ENCODE measurements at places on chromosomes 4 and X. TPM values are rescaled to one million over a fixed set of nuclear protein-coding genes. Genes with fewer than 3 reads are reported as not detected.

DNA sequence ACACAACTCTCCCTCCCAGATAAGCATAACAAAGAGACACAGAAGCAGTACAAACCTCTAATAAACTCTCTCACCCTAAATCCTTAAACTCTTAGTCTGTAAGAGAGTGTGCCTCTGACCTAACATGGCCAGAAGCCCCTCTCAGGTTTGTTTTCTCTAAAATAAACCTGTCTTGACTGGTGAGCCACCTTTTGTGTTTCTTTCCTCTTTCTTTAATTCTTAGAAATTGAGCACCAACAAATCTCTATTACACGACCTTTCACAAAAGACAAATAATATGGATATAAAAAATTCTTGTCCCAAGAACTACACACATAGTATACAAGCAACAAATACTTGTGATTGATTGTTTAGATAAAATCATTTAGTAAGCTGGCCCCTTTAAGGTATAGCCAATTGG is 573.7 kb downstream of the EPHA5 start:
- no peak overlapping the region for H3K27ac ChIP-seq
- no peak overlapping the region for H3K4me3 ChIP-seq
- no peaks in the 10 kb centered on the region for H3K27me3 ChIP-seq
- no peaks in the 10 kb centered on the region for H3K4me1 ChIP-seq

GRCh38 chr4:185254434-185254833 is 45.0 kb downstream of the SNX25 start:
- H3K4me3 ChIP-seq = no peak overlapping the region
- H3K4me1 ChIP-seq = no peaks in the 10 kb centered on the region
- H3K27me3 ChIP-seq = no peaks in the 10 kb centered on the region
- no peak for DNase-seq
- no peak overlapping the region for H3K27ac ChIP-seq
- H3K36me3 ChIP-seq = no peaks in the 10 kb centered on the region

FREM3 gene
- not detected for total RNA-seq

- no peaks in the 10 kb centered on the region for H3K36me3 ChIP-seq
- H3K27ac ChIP-seq = no peak overlapping the region
- H3K4me3 ChIP-seq = no peak overlapping the region
Observed at GRCh38 chr4:182307746-182308145, 64.5 kb downstream of the TENM3 start.

GRCh38 chrX:152428120-152428519 is 23.0 kb downstream of the GABRA3 start:
- H3K4me3 ChIP-seq = no peak overlapping the region
- no peaks in the 10 kb centered on the region for H3K36me3 ChIP-seq
- no peaks in the 10 kb centered on the region for H3K4me1 ChIP-seq
- no peaks in the 10 kb centered on the region for H3K27me3 ChIP-seq

- no peaks in the 10 kb centered on the region for H3K27me3 ChIP-seq
- H3K27ac ChIP-seq = no peak overlapping the region
- no peaks in the 10 kb centered on the region for H3K4me1 ChIP-seq
- no peak for DNase-seq
Observed at GRCh38 chr4:182549356-182549755, 306.2 kb downstream of the TENM3 start.

C1QTNF7 gene
- total RNA-seq = not detected

GRCh38 chr4:8396762-8397406 is 43.6 kb downstream of the ACOX3 start:
- no peaks in the 10 kb centered on the region for H3K4me1 ChIP-seq
- no peak overlapping the region for H3K4me3 ChIP-seq
- no peak for DNase-seq
- no peak overlapping the region for H3K27ac ChIP-seq

- H3K4me3 ChIP-seq = no peak overlapping the region
- no peak overlapping the region for H3K27ac ChIP-seq
- H3K4me1 ChIP-seq = no peaks in the 10 kb centered on the region
- H3K36me3 ChIP-seq = no peaks in the 10 kb centered on the region
- no peak for DNase-seq
Observed at GRCh38 chrX:11053351-11053750, 57.8 kb upstream of the HCCS start.

DNA sequence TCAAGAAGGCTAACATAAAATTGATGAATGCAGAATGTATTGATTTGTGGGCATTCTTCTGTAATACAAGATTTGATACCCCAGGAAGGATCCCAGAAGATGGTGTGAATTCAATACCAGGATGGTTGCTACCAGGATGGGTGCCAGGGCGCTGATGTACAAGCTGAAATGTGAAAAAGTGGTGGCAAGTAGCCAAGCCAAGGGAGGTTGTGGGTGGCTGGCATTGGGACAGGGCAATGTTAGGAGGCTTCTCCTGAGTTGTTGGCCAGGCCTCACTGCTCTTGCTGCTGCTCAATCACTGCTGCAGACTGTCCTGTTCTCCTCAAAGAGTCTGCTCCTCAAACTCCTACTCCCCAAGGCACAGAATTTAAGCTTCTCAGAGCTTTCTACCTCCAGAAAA is 77.1 kb downstream of the RBM46 start:
- H3K36me3 ChIP-seq = no peaks in the 10 kb centered on the region
- H3K4me3 ChIP-seq = no peak overlapping the region
- no peak for DNase-seq
- H3K4me1 ChIP-seq = no peaks in the 10 kb centered on the region

DNA sequence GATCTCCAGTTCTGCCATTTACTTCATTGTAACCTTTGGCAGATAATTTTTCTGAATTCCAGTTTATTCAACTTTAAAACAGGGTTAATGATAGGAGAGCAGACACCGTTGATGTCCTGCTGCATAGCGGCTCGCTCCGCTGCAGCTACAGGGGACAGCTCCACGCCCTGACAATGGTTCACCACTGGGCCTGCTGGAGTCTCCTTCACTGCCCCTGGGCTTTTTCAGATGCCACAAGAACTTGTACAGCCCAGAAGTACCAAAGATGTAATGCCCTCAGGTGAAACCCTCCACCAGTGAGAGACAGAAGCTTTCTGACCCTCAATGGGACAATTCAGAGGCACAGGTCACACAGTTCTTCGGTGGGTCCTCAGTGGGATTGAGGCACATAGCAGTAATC is 22.7 kb upstream of the SEPTIN11 start:
- H3K4me3 ChIP-seq = no peak overlapping the region
- H3K36me3 ChIP-seq = no peaks in the 10 kb centered on the region
- DNase-seq = no peak
- no peaks in the 10 kb centered on the region for H3K27me3 ChIP-seq
- no peaks in the 10 kb centered on the region for H3K4me1 ChIP-seq
- no peak overlapping the region for H3K27ac ChIP-seq

FOXR2 gene
- total RNA-seq = not detected

- no peaks in the 10 kb centered on the region for H3K36me3 ChIP-seq
- H3K27ac ChIP-seq = no peak overlapping the region
- no peak for DNase-seq
- H3K4me1 ChIP-seq = no peaks in the 10 kb centered on the region
- no peak overlapping the region for H3K4me3 ChIP-seq
Observed at GRCh38 chr4:184955636-184956035, 62.7 kb upstream of the HELT start.

PIGA gene
- total RNA-seq = 8.2 TPM

- peaks cover 4% of the 10 kb centered on the region for H3K27me3 ChIP-seq
- no peak overlapping the region for H3K4me3 ChIP-seq
- no peaks in the 10 kb centered on the region for H3K36me3 ChIP-seq
- DNase-seq = no peak
Observed at GRCh38 chr4:108570993-108571569, 49.3 kb upstream of the RPL34 start.

S100P gene
- total RNA-seq = 2.3 TPM

SLC6A14 gene
- total RNA-seq = 0.03 TPM

DNA sequence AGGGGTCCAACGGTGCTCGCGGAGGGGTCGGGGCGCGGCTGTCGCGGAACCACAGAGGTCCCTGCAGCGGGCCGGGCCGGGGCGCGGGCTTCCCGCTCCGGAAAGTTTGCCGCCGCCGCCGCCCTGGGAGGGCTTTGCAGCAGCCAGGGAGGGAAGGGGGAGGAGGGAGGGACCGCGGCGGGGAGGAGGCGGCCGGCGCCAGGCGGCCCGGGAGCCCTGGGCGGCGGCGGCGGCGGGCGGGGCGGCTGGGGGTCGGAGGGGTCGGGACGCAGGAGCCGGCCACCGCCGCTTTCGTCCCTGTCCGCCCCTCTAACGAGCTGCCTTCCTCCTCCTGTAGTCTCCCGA is 375 bp downstream of the FGFR3 start:
- no peaks in the 10 kb centered on the region for H3K4me1 ChIP-seq
- H3K4me3 ChIP-seq = no peak overlapping the region
- no peaks in the 10 kb centered on the region for H3K27me3 ChIP-seq
- no peak overlapping the region for H3K27ac ChIP-seq

- no peak overlapping the region for H3K27ac ChIP-seq
- no peaks in the 10 kb centered on the region for H3K36me3 ChIP-seq
- no peak for DNase-seq
- no peak overlapping the region for H3K4me3 ChIP-seq
Observed at GRCh38 chrX:42920752-42921151, 142.8 kb upstream of the PPP1R2C start.

DNA sequence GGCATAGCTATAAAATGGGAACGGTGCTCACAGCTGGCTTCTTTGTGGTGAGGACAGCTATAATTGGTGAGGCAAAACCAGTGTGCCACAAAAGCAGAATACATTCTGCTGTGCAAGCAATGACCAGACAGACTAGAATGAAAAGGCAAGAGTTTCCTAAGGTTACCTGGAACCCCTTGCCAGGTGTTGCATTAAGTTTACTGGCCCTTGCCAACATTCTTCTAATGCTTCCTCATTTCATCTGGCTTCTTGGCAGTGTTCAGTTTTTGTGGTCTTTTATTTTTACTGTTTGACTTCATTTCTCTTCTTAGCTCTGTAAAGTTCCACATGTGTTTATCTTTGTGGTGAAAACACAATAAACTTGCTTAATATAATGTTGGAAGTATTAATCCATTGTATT is 131.4 kb downstream of the PTTG2 start:
- H3K27ac ChIP-seq = no peak overlapping the region
- H3K36me3 ChIP-seq = no peaks in the 10 kb centered on the region
- H3K4me3 ChIP-seq = no peak overlapping the region
- no peaks in the 10 kb centered on the region for H3K27me3 ChIP-seq
- DNase-seq = no peak

SHISA3 gene
- 0.18 TPM for total RNA-seq

- no peak for DNase-seq
- no peaks in the 10 kb centered on the region for H3K4me1 ChIP-seq
- H3K36me3 ChIP-seq = no peaks in the 10 kb centered on the region
- H3K27ac ChIP-seq = no peak overlapping the region
- no peak overlapping the region for H3K4me3 ChIP-seq
- no peaks in the 10 kb centered on the region for H3K27me3 ChIP-seq
Observed at GRCh38 chr4:90844241-90844640, 717.0 kb downstream of the CCSER1 start.

GRCh38 chr4:76011700-76012387 is 4.5 kb upstream of the CXCL9 start:
- H3K36me3 ChIP-seq = no peaks in the 10 kb centered on the region
- no peaks in the 10 kb centered on the region for H3K27me3 ChIP-seq
- no peak overlapping the region for H3K27ac ChIP-seq
- H3K4me3 ChIP-seq = no peak overlapping the region
- H3K4me1 ChIP-seq = no peaks in the 10 kb centered on the region

DNA sequence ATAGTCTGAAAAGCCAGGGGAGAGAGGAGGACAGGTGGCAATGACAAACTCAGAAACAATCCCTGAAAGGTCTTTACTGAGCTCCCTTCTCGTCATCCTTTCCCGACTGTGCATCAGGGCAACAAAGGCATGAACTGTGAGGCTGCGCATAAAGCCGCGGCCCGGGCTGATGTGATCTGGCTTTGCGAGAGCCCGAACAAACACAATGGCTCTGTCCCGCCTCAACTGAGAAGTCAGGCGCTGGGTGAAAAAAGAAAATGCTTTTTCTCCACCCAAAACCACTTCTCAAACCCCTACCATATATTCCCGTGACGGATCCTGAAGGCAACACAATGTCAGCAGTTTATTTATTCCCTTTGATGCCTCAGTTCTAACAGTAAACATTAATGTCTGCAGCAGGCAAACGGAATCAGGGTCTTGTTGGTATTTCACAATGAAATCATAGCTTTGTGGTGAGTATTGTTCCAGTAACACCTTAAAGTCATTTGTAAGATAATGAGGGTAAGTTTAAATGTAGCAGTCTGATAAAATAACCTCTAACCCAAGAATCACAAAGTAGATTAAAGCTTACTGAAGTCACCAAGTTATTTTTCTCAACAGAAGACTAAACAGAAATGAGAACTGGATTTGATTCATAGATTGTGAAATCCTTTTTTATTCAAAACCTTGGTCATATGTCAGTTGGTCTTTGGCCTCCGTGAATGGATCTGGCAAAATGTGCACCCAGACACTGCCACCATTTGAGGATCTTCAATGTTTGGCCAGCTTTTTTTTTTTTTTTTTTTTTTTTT is 67.4 kb downstream of the APBB2 start:
- H3K4me3 ChIP-seq = peak overlapping the region; percentile 15
- no peaks in the 10 kb centered on the region for H3K27me3 ChIP-seq
- peaks cover 43% of the 10 kb centered on the region for H3K4me1 ChIP-seq
- peak overlapping the region; percentile 80 for H3K27ac ChIP-seq

DNA sequence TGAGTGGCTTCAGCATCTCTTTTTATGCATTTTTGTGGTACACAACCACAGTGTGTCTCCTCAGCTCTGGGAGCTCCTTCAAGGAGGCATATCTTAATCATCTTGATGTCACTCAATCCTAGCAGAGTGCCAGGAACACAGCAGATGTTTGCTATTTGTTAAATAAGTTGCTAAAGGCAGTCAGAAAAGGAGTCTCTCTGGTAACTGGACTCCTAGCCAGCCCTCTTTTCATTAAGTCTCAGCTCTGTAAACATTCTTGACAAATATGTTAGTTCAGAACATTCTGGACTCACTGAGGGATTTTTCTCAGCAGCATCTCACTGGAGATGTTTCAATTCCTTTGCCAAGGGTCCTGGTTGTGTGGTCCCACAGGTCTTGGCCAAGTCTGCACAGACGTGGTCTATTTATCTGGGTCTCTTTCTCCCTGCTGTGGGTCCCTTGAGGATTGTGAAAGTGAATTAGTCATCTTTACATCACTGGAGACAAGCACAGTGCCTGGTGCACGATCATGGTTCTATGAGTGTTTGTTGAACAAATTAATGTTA is 20.3 kb upstream of the FAM9C start:
- H3K27ac ChIP-seq = peak overlapping the region; percentile 44
- H3K36me3 ChIP-seq = no peaks in the 10 kb centered on the region
- H3K27me3 ChIP-seq = no peaks in the 10 kb centered on the region
- no peak for DNase-seq

TMEM154 gene
- 0.15 TPM for total RNA-seq

DNA sequence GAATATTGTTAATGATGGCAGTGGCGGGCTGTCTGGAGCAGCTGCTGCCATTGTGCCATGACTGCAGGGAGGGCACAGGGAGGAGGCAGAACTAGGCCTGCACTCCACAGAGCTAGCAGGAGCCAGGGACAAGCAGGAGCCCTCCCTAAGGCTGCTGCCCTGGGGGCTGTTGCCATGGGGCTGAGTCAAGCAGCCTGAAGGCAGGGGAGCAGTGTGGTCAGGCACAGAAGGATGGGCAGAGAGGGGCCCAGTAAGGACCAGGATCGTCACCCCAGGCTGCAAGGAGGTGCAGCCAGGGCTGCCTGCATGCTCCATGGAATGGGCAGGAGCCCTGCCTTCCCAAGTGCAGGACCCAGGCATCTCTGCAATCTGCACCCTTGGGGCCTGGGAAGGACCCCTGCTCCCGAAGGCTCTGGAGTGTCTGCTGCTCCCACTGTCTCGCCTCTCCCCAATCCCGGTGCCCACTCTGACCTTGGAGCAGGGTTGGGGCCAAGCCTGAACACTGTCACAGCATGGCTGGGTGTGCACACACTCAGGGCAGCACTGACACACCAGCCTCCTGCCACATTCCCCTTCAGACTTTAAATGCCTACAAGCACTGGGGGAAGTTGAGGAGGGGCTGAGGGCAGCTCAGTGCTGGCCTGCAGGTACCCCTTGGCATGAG is 98.3 kb upstream of the GALNTL6 start:
- H3K36me3 ChIP-seq = no peaks in the 10 kb centered on the region
- no peak overlapping the region for H3K27ac ChIP-seq
- DNase-seq = no peak
- no peaks in the 10 kb centered on the region for H3K27me3 ChIP-seq
- H3K4me1 ChIP-seq = no peaks in the 10 kb centered on the region
